Omental fat pad (tissue), 4 donors: ENCODE measurements at places on chromosomes 11 and 22.

- DNase-seq = no peak
These were observed 347.6 kb downstream of the LUZP2 start for GRCh38 chr11:24844406-24844805.

GRCh38 chr11:119996556-119996955, 141.4 kb downstream of the TRIM29 start:
- no peak for DNase-seq

- DNase-seq = no peak
These were observed 1.7 kb upstream of the RTCB start for GRCh38 chr22:32413719-32414118.

DNA sequence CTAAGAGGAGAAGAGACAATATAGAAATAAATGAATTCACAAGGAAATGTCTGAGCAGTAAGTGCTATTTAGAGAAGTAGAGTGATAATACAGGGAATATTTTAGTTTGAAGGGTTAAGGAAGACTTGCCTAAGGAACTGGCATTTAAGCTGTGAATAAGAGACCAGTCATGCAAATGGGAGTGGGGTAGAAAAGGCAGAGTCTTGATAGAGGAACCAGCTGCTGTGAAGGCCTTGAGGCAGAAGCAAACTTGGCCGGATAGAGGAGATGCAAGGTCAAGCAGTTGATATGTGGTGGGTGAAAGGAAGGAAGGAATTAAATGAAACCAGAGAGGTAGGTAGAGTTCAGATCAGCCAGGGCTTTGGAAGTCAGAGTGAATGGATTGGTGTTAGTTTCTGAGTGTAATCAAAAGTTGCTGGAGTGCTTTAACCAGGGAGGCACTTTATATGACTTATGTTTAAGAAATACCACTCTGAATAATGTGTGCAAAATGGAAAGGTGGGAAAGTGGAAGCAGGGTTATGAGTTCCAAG, 198.4 kb upstream of the SESN3 start:
- no peak for DNase-seq

DNA sequence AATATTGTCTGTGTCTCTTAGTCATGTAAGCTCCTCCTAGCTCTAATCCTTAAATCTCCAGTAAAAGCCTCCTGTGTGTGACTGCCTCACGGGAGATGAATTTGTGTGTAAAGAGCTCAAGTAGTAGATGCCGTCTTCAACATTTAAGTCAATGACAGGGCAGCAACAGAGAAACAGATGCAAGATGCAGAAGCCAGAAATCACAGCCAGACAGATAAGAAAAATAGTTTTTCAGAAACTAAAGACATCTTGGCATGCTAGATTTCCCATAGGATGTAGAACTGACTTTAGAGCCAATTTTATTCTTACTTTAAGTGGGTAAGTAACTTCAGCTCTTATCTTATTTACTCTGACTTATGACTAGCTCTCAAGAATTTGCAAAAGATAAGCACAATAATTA, 652.8 kb downstream of the KCNA4 start:
- no peak for DNase-seq

DNA sequence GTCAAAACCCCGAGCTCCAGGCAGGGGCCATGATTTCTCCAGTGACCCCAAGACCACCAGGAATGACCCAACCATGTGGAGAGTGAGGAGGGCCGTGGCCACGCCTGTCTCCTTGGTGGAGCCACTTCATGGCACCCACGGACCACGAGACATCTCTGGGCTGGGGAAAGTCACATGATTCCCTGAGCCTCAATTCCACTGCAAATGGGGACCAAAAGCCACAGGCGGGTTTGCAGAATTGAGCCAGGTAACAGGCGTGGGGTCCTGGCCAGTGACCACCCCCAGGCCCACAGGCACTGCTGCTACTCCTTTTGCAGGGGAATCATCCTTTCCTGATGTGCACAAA, 178.9 kb downstream of the CTTN start:
- no peak for DNase-seq

DNA sequence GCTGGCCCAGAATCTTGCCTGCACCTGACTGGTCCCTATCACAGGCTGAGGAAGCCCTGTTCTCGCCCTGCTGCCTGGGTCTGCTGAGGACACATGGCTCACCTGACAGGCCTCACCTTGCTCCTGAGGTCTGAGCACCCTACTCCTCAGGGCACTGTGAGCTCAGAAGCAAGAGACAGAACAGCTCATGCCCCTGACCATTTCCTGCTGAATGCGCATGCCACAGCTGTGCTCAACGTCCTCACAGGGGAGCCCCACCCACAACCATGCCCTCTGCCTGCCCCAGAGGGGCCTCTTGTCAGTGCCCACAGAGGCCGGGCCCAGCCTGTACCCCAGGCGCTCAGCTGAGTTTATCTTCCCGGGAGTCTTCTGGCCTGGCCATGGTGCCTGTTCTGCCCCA, 2.8 kb upstream of the TSPO start:
- no peak for DNase-seq

- DNase-seq = no peak
These were observed at the start of gene HBD for GRCh38 chr11:5234381-5234834. Gene HBD (minus strand): TSS chr11:5234483. CDS start chr11:5234433, 50 bp downstream.

DNA sequence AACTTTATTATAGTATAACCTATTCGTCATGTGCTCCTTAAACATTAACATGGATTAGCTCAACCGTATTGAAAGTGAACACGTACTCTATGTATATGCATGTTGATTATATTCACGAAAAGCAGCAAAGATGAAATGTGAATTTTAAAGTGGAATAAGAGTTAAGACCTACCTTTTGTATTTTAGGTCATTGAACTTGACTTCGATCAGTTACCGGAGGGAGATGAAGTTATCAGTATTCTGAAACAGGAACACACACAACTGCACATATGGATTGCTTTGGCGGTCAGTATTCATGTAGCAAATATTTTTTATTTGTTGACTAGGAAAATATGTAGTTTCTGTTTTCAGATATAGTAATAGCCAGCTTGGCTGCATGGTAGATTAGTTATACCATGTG, 1.4 kb downstream of the CTR9 start:
- no peak for DNase-seq

- no peak for DNase-seq
These were observed 29.6 kb downstream of the DHCR7 start for GRCh38 chr11:71418643-71419042.

- no peak for DNase-seq
These were observed 111.2 kb upstream of the ALX4 start for GRCh38 chr11:44421090-44421675.

DNA sequence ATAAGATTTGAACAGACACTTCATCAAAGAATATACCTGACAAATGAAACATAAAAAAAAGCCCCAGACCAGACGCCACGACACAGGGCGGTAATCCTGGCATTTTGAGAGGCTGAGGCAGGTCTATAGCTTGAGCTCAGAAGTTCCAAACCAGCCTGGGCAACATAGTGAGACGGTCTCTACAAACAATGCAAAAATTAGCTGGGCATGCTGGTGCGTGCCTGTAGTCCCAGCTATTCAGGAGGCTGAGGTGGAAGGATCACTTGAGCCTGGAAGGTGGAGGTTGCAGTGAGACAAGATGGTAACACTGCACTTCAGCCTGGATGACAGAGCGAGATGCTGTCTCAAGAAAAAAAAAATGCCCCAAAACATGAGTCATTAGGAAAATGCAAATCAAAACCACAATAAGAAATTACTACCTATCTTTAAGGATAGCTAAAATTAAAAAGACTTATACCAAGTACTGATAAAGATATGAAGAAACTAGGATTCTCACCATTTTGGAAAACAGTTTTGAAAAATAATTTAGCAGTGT, 91.7 kb upstream of the GRAMD1B start:
- DNase-seq = no peak

GRCh38 chr22:22098457-22099193, 116.0 kb upstream of the TOP3B start:
- DNase-seq = no peak

- DNase-seq = no peak
These were observed 44.5 kb downstream of the SC5D start for GRCh38 chr11:121337078-121337477.

DNA sequence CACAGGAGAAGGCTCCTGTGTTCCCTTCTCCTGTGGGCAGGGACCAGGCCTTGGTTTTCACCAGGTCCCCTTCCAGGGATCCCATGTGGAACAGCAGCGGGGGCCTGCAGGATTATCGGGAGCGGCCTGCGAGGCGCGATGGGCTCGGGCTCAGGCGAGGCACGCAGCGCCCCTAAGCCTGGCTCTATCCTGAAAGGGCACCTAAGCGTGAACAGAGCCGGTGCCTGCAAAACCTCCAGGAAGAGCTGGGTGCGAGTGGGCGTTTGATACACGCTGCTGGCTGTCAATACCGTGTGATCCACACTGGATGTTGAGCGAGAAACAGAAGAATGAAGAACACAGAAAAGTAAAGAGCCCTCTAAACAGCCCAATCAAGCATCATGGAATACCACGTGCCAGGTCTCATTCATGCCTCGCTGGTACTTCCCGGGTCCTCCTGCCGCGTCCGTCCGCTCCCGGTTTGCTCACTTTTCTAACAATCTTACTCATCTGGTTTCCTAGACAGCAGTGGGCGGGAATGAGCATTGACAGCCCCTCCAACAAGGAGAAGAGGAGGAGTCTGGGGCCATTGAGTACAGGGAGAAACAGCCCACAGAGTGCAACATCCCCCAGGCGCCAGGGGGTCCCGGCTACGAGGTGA, 12.5 kb downstream of the OSBPL5 start:
- DNase-seq = no peak

DNA sequence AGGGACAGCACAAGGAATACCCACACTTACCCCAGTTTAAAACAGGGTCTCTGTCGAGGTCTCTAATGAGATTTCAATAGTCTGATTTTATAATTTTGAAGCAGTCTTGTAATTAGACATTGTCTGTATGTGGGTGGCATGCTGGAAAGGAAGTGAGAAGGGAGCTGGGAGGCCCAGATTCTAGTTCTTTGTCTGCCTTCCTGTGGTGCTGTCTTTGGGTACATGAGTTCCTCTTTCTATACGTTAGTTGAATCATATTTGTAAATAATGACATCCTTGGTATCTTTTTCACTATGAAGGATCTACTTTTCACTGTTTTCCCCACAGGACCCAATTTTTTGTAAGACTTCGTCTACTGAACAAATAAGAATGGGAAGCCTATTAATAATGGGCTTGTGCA, 42.0 kb upstream of the TENM4 start:
- no peak for DNase-seq

DNA sequence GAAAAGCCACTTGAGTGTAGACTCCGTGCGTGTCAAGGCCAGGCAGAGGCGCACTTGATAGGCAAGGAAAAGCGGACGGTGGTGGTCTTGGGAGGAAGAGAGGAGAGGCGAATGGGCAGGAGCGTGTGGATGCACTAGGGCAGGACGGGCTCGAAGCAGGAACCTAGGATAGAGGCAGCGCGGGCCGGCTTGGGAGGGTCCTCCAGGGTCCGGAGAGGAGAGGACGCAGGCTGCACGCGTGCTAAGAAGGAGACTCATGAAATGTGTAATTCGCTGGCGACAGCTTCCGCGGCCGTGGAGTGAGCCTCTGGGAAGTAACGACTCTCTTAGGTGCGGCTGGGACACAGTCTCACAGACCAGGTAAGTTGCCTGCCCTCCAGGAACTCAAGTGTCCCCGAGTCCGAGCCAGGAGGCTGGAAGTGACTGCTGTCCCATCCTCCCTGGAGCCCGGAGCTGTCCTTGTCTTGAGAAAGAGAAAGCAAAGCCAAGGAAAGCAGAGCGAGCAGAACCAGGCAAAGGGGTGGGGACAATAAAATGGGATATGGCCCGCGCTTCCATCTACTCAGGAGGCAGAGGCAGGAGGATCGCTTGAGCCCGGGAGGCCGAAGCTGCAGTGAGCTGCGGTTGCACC, 874 bp upstream of the IL17RA start:
- DNase-seq = no peak

GRCh38 chr22:48228468-48228867, 1466.0 kb downstream of the TBC1D22A start:
- DNase-seq = no peak

- no peak for DNase-seq
These were observed 321 bp downstream of the RHBDD3 start for GRCh38 chr22:29267462-29267857.

DNA sequence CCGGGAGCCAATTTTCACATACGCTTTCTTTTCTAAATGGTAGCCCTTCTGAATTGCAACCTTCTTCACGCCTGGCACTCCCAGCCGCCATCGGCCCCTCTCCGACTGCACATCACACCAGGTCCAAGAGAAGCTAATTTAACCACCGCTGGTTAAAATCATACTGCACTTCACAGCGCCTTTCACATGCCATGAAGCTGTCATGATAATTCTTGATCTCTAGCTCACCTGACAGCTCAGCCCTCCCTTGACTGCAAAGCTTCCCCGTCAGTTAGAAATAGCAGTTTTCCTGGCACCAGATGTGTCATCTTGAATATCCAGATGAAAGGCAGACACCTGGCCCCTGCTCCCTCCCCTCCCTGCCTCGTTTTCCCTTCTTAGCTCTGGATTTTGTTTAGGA, 101.4 kb downstream of the ARL14EP start:
- DNase-seq = no peak

- DNase-seq = no peak
These were observed 928.9 kb downstream of the TBC1D22A start for GRCh38 chr22:47691152-47691895.

DNA sequence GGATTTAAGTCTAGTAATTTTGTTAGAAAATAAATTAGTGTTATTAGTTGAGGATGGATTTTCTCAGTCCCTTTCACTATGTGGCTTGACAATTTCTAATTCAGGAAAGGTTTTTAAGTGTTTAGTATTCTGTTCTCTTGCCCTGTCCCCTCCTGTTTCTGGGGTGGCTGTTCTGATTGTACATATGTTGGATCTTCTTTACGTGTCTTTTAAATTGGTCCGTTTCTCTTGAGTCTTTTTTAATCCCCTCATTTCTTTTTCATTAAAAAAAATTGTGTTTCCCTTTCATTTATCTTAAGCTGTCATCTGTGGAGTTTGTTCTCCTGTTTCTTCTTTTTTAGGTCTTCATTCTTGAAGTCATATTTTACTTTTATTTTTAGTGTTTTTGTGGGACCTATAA, 12.5 kb downstream of the ZBED4 start:
- DNase-seq = no peak

- no peak for DNase-seq
These were observed 1.6 kb upstream of the MSANTD2 start for GRCh38 chr11:124801636-124802312.

GRCh38 chr22:17866621-17867020, 92.4 kb upstream of the BID start:
- no peak for DNase-seq

DNA sequence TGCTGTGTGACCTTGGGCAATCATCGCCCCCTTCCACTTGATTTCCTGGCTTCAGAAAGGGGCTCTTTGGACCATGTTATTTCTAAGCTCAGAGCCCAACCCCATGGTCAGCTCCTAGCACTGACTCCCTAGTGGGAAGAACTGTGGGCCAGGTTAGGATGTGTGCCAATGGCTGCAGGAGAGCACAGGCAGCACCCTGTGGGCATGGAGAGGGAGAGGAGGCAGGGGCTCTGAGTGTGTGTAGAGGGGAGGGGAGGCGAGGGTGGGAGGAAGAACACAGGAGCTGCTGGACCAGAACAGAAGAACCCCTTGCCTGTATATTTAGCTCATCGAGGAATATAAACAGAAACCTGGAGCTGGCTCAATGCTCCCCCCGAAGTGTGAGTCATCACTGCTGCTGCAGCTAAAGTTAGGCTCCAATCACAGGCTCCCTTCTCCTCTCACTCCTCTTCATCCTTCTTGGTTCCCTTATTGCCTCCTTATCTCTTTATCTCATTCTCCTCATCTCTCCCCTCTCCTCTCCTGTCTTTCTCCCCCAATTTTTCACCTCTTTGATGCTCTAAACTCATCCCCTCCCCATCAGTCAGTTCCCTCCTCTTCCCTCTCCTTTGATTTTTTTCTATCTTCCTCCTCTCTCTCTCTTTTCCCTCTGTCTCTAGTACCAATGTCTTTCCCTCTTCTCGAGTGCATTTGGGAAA, 14.5 kb upstream of the RPS19BP1 start:
- no peak for DNase-seq

GRCh38 chr11:73200256-73200655, 17.8 kb upstream of the P2RY2 start:
- DNase-seq = no peak
